ENCODE measurements at places on chromosomes 7 and 10. TPM values are rescaled to one million over a fixed set of nuclear protein-coding genes. Genes with fewer than 3 reads are reported as not detected.

IMMP2L gene
- 28.9 TPM for polyA plus RNA-seq

HHEX gene
- 40.1 TPM for polyA plus RNA-seq

PHKG1 gene
- polyA plus RNA-seq = 3.0 TPM

OR9A2 gene
- not detected for polyA plus RNA-seq

- no peak for DNase-seq
These were observed 22.6 kb upstream of the DLG5 start for GRCh38 chr10:77949167-77949566.

- DNase-seq = no peak
These were observed 280.5 kb downstream of the CNTNAP2 start for GRCh38 chr7:146397141-146397540.

- peak; percentile 51 for DNase-seq
These were observed 50.6 kb upstream of the ITGB1 start for GRCh38 chr10:33008499-33009243.

DNA sequence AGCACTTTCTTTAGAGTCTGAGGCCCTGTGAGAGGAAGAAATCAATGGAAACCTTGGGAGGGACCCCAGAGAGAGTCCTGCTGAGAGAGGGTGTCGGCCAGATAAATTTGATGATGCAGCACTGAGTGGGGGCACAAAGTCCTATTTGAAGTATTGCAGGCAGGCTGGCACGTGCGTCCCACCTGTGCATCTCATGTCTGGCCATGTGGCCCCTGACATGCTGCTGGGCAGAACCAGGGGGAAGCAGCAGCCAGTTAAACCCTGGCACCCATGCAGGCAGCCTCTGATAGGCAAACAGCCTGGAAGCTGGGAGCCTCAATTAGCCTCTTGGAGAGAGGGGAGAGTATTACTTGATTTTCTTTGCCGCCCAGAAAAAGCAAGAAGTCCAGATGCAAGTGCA, 180.9 kb downstream of the PLXNA4 start:
- DNase-seq = no peak

DNA sequence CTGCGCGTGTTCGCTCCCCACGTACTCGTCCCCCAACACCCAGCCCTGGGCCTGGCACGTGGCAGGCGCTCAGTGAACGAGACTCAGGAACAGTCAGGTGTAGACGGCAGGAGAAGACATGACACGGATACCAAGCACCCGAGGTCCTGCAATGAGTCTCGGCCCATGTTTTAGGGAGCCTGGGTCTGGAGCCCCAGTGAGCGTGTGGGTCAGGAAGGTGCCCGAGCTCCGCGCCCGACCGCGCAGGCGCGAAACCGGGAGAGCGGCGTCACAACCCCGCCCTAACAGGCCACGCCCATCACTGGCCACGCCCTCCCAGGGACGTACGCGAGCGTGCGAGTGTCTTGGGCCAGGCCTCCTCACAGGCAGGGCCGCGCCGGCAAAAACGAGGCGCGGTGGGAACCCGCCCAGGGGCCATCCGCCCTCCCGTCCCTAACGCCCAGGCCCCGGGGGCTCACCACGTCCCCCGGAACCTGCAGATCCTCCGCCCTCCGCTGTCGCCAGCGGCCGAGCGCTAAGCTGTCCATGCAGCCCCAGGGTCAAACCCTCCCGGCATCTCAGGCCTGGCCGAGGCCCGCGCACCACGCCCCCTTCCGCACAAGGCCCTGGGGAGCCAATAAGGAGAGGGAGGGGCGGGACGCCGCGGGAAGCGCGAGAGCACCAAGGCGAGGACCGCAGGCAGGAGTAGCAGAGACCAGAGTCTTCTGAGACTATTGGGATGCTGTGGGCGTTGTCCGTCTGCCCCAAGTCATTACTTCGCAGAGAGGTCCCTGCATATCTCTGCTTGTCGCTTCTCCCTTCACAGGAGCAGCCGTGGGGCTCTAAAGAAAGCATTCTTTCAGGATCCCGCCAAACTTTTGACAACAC, at the start of gene C10orf143:
C10orf143 (minus strand) TSS at position 585 of the 867 bp plus-strand sequence; CDS start at position 527, 58 bp downstream.
- peak; percentile 99 for DNase-seq

- no peak for DNase-seq
These were observed 444.2 kb upstream of the C7orf33 start for GRCh38 chr7:148146346-148146745.

DNA sequence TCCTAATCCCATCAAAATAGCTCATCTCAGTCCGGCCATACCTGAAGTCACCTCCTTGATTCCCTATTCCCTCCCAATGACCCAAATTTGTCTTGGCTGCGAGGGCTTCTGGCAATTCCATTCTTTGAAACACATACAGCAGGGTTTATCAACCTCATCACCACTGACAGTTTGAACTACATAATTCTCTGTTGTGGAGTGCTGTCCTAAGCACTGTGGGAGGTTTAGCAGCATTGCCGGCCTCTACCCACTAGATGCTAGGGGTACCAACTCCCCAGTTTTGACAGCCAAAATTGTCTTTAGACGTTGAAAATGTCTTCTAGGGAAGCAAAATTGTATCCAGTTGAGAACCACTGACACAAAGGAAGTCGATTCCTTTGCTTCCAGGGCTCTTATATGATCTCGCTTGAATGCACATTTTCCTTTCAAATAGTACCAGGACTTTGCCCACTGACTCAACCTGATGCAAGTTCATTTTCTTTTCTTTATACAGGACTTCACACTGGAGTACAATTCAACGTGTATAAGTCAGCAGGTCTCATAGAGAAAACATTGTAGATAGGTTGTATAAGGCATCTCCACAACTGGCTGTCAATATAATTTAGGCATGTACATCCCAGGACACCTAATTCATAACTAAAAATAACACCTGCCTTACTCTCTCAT, 133.3 kb downstream of the STRA8 start:
- DNase-seq = no peak

- no peak for DNase-seq
These were observed 4.7 kb downstream of the NFE2L3 start for GRCh38 chr7:26156451-26157420.

GRCh38 chr10:114623661-114624294, 34.3 kb downstream of the ABLIM1 start:
- DNase-seq = no peak

GRCh38 chr7:43004082-43004481, 71.9 kb downstream of the MRPL32 start:
- no peak for DNase-seq

GRCh38 chr7:47087866-47088265, 494.0 kb downstream of the TNS3 start:
- no peak for DNase-seq
